Hematopoietic multipotent progenitor cell treated with erythropoietin and hydrocortisone succinate and interleukin-3 and kit ligand, for 8 days (in vitro differentiated cells): ENCODE measurements at places on chromosomes 1 and 21.

GRCh38 chr1:117585086-117585485 is 20.8 kb upstream of the TENT5C start:
- no peak for DNase-seq

DNA sequence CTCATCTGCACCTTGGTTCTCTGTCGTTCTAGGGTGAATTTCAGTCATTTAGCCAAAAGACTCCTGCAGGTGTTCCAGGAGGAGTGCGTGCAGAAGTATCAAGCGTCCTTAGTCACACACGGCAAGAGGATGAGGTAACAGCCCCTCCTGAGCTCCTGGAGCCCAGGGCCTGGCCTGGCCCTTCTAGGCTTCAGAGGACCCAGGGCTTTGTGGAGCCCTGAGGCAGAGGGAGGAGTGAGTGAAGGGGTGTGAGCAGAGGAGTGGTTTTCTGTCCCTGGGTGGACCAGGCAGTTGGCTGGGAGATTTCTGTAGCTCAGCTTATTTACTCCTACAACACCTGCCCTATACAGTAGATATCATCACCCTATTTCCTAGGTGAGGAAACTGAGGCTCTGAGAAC is 15.7 kb upstream of the RASSF5 start:
- no peak for DNase-seq

- DNase-seq, result peak; percentile 9
These were observed 410.1 kb upstream of the PLXNA2 start for GRCh38 chr1:208654241-208654640.

GRCh38 chr1:35406103-35406502 is 137.6 kb downstream of the ZMYM4 start:
- DNase-seq, result no peak

DNA sequence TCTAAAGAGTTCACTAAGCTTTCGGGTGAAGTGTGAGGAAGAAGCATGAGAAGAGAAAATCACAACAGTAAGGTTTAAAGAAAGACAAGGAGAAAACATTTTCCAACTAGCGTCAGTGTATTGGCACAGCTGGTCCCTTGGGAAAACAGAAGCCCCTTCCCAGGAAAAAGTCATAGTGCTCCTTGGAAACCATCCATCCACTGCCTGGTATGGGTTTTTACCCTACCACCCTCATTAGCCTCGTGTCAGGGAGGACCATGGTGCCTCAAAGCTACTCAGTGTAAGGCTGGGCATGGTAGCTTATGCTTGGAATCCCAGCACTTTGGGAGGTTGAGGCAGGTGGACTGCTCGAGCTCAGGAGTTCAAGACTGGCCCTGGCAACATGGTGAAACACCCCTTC is 12.7 kb downstream of the AADACL4 start:
- DNase-seq, result no peak

GRCh38 chr1:82030830-82031229 is 230.1 kb downstream of the ADGRL2 start:
- no peak for DNase-seq

DNA sequence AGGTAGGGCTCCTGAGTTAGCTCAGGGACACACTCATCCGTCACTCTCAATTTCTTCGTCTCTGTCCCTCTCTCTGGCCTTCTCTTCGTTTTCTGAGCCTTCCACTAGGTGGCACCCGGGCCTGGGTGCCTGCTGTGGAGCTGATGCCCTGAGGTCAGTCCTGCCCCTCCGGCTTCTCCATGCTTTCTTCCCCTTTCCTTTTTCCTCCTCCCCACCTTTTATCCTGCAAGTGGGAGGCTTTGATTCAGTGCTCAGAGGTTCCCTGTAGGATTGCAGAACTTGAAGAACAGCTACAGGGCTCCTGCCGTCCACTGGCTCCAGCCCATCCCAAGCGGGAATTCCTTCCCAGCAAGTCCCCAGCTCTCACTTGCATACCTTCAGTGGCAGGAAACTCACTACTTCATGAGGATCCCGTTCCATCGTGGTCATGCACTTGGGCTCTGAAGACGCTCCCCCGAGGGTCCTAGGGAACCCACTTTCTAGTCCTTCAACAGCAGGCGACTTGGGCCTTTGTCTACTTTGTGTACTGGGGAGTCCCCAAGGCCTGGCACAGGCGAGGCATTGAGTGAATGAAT is 45.6 kb downstream of the SRRM1 start:
- DNase-seq, result peak; percentile 68
